ENCODE measurements at places on chromosomes 12 and 14. TPM values are rescaled to one million over a fixed set of nuclear protein-coding genes. Genes with fewer than 3 reads are reported as not detected.

DNA sequence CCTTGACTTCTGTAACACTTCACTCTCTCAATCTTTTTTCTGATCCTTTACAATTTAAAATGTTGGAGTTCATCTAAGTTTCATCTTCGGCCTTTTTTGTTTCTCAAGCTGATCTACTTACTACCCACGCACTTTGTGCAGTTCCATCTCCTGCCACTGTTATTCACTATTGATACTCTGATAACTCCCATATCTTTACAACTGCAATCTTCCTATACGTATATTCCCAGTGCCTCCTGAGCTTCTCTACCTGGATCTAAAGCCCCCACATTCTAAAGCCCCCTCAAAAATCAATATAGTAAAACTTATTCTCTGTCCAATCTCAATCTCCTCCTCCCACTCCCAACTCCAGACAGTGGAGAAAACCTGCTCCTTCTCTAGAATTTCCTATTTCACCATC is 5.9 kb downstream of the ATG2B start:
- no peaks in the 10 kb centered on the region for H3K27me3 ChIP-seq
- no peak for DNase-seq
- H3K4me1 ChIP-seq, result peaks cover 12% of the 10 kb centered on the region
- H3K27ac ChIP-seq, result no peak overlapping the region
- no peak overlapping the region for H3K4me3 ChIP-seq

DNA sequence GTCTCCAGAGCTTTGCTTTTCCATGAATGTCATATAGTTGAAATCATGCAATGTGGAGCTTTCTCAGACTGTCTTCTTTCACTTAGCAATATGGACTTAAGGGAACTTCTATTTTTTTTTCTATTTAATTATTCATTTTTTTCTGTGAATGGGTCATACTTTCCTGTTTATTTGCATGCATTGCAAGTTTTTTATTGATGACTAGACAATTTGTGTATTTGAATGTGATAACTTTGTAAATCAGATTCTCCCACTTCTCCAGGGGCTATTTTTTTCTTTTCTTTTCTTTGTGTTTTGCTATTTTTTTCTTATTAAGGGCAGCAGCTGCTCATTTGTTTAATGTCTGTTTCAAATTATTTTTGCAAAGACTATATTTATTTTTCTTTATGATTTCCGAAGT is 1019.8 kb upstream of the ATXN7L3B start:
- H3K4me3 ChIP-seq, result no peak overlapping the region
- no peak for DNase-seq
- H3K4me1 ChIP-seq, result no peaks in the 10 kb centered on the region
- H3K27me3 ChIP-seq, result no peaks in the 10 kb centered on the region

- H3K36me3 ChIP-seq, result no peaks in the 10 kb centered on the region
- peaks cover 97% of the 10 kb centered on the region for H3K27me3 ChIP-seq
- DNase-seq, result no peak
These were observed 458 bp upstream of the HOXC4 start for GRCh38 chr12:54053003-54053750.

GRCh38 chr12:114685320-114685781 is 1.4 kb upstream of the TBX3 start:
- H3K4me3 ChIP-seq, result no peak overlapping the region
- no peaks in the 10 kb centered on the region for H3K36me3 ChIP-seq
- DNase-seq, result no peak
- H3K4me1 ChIP-seq, result no peaks in the 10 kb centered on the region
- H3K27ac ChIP-seq, result no peak overlapping the region

- no peaks in the 10 kb centered on the region for H3K27me3 ChIP-seq
- DNase-seq, result no peak
- H3K27ac ChIP-seq, result no peak overlapping the region
- H3K4me1 ChIP-seq, result no peaks in the 10 kb centered on the region
These were observed 276.1 kb downstream of the SYT1 start for GRCh38 chr12:79140711-79141110.

DNA sequence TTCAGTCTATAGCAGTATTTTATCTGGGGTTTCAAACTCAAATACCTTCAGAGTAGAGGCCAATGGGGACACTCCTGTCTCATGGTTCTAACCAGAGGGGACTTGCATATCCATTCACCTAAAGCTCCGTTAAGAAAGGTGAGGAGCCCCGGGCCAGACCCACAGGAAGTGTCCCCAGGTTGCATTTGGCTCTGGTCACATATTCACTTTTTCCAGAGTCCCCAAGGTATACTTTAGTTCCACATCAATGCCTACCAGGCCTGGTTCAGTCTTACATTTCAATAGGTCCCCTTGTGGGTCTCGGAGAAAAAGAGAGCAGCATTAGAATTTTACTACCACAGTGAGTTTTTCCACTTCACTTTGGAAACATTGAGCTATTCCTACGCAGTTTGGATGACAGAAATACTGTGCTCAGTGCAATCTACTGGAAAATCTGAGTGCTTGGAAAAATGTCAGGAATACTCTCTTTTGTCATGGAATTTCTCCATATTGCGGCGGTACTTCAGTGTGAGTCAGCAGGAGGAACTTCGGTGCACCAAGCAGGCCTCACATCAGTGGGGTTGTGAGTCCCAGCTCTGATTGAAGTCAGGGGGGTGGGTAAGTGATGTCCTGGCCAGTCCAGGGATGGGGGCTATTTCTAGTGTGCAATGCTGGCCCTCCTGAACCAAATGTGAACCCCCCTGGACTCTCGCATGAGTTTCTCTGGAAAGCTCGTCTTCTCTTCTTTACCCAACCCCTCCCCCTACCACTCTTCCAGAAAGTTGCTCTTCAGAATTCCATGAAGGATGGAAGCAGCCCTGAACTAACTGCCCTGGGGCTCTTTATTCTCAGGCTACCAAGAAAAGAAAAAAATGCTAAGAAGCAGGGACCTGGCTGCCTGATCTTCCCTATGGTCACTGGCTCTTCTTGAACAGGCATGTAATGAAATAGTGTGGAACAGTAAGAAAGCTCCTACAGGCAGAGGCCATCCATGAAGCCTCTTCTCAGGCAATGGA is 184.7 kb downstream of the PRKCH start:
- peaks cover 11% of the 10 kb centered on the region for H3K4me1 ChIP-seq
- H3K4me3 ChIP-seq, result no peak overlapping the region
- H3K27me3 ChIP-seq, result no peaks in the 10 kb centered on the region
- H3K27ac ChIP-seq, result no peak overlapping the region

Gene NANOG
- polyA plus RNA-seq, result not detected

Gene AVPR1A
- not detected for polyA plus RNA-seq

Gene CDCA4
- polyA plus RNA-seq, result 8.6 TPM

All from CD14-positive monocyte (primary cell).